ENCODE measurements at places on chromosomes 11 and 22. TPM values are rescaled to one million over a fixed set of nuclear protein-coding genes. Genes with fewer than 3 reads are reported as not detected.

GRCh38 chr22:24601217-24602104 is 1.5 kb upstream of the GGT1 start:
- peak; percentile 64 for DNase-seq

DNA sequence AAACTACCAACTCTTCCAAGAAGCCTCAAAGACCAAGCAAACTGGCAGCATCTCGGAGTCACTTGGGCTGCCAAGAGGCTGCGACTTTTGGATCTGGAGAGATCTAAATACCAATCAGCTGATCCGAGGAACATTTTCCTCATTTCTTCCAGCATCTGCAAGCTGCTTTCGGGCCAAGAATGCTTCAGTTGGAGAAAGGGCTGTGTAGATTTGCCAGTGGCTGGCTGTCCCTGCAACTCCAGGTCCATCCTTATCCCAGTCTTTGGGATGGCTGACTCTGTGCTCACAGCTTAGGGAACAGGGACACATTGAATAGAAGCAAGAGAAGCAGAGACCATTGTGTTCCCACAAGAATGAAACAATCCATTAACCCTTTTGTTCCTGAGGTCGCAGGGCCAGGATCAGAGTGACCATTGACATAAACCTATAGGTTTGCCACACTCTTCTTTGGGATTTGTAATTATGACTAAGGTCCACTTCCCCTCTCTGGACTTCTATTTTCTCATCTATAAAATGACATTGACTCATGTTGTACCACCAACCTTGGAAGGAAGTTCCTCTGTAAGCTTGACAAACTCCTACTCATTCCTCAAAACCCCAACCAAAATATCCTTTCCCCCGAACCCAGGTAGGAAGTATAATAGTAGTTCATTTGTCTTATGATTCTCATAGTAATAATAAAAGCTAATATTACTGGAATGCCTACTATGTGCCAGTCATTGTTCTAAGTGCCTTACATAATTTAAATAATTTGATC is 340.8 kb downstream of the MN1 start:
- no peak for DNase-seq

DNA sequence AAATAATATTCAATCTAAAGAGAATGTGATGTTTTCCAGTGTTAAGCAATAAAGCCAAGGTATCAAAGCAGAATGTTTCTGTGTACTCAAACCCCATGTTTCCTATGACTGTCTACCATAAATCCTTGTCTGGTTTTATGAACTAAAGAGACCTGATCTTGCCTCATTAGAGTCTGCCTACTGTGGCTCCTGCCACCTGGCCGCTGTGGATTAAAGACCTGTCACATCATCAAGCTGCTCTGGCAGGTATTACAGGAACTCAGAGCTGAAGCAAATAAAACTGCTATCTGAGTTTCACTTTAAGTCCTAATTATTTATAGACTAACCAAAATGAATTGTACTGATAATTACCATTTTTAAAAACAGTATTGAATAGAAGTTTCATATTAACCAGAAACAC is 207.8 kb upstream of the CCDC90B start:
- DNase-seq: no peak

DNA sequence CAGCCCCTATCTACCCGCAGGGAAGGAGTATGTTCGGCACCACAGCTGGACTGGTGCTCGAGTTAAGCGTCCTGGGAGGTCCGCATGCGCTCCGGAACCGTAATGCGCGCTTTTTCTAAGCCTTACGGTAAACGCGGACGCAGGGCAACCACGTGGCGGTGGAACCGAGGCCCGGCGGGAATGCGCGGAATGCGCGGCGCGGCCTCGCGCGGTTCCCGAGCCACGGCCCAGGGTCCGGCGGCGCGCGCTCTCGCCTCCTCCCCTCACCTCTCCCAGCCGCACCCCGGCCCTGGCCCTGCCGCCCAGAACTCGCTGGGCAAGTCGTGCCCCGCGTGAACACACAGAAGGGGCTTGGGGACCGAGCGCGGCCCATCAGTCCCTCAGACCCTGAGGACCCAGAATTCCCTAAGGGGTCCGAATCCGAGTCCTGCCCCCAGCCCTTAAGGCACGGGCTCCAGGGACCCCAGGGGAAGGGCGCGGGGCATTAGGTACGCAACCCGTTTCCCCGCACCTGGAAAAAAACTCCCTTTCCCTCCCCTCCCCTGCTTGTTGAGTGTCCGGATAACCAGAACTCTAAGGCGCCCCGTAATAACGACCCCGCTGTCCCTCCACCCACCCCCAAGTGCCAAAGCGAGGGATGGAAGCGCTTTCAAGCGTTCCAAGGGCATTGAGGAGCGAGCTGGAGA is 4.3 kb upstream of the CCND1 start:
- DNase-seq: no peak

DNA sequence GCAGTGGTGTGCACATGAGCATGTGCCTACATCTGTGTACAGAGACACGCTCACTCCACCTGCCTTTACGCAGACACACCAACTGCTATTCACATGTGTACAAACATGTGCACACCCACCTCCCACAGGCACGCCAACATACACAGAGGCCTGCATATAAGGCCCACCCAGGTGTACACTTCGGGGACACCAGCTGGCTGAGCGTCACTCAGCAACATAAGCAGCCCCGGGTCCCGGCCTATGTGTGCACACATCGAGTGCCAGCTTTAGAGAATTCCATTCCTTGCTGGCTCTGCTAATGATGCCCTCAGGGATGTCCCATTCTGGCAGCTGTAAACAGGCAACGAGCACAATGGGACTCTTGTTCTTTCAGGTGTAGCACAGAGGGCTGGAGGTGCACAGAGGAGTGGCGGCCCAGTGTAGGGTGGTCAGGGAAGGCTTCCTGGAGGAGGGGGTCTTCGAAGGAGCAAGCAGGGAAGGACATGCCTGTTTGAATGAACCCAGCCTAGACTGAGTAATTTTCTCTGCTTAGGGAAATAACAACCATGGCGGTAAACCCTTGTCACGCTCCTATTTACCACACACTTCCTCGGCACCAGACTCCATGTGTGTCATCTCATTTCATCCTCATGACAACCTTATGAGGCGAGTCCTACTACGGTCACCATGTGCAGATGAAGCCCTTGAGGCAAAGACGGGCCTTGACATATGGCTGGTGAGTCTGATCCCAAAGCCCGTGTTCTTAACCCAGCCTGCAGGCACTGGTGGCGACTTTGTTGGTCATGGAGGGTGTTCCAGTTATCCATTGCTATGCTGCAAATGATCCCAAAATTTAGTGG is 35.1 kb downstream of the RPL3 start:
- DNase-seq: no peak

- no peak for DNase-seq
Observed at GRCh38 chr11:32886180-32886579, 6.4 kb upstream of the QSER1 start.

- peak; percentile 87 for DNase-seq
Observed at GRCh38 chr22:37499789-37500540, 13.8 kb upstream of the MFNG start.

- no peak for DNase-seq
Observed at GRCh38 chr22:26746311-26746710, 88.9 kb downstream of the MIAT start.

GRCh38 chr11:93567401-93567895 is 24.3 kb upstream of the SMCO4 start:
- no peak for DNase-seq

GRCh38 chr11:119627286-119627685 is 101.7 kb downstream of the NECTIN1 start:
- DNase-seq: no peak

- DNase-seq: no peak
Observed at GRCh38 chr11:107921997-107922396, 6.3 kb upstream of the RAB39A start.

- DNase-seq: no peak
Observed at GRCh38 chr11:78256962-78257361, 68.2 kb downstream of the USP35 start.

GRCh38 chr22:19986410-19987341 is 29.9 kb downstream of the ARVCF start:
- peak; percentile 99 for DNase-seq

DNA sequence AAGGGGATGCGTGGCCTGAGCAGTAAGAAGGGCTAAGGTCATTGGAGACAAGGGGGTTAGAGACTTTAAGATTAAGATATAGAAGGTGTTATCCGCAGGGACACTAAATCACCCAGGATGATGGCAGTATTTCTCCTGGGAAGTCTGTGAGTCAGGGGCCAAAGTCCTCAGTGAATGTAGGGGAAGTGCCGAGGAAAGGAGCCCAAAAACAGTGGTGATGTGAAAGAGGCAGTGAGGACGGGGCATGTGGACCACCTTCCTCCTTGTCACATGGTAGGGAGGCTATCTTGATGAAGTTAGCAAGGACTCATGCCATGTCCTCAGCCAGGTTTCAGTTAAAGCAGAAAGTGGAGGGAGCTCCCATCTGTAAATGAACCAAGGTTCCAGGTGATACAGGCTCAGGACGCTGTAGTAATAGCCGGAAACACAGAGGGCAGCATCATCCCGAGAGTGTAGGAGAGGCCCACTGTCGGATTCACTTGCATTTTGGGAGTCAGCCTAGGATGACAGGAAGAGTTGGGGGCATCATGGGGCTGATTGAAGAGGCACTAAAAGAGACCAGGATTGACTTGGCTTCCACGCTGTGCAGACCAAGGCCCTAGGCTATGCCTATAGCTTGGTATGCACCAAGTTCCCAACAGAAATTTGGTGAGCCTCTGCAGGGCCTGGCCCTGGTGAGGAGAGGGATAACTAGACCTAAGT is 33.5 kb downstream of the WEE1 start:
- no peak for DNase-seq

ZBTB16 gene
- not detected for polyA plus RNA-seq

CELSR1 gene
- polyA plus RNA-seq: 1.8 TPM

CCDC188 gene
- 21.1 TPM for polyA plus RNA-seq

LDHAL6A gene
- polyA plus RNA-seq: not detected

SCGB1C1 gene
- not detected for polyA plus RNA-seq

DLG2 gene
- 0.21 TPM for polyA plus RNA-seq
